ENCODE measurements at places on chromosomes 2 and 18.

- DNase-seq, result no peak
Measured at GRCh38 chr2:74077636-74078035, 70.1 kb downstream of the BOLA3 start.

DNA sequence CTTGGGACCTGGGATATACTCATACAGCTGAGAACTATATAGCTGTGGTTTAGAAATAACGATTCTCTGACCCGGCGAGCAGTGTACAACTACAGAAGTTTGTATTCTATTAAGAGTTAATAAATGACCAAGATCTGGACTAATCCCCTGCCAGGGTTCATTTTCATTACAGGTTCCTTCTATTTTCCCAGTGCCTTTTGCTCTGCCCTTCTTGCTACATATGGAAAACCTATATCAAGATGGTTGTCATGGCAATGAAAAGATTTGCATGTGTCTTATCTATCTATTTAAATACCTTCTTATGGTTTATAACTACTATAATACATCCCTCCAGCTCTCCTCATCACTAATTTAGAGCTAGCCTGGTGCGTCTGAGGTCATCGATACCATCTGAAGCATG lies 965.2 kb downstream of the BCL11A start:
- no peak for DNase-seq

GRCh38 chr18:44067186-44067585 lies 613.5 kb upstream of the SETBP1 start:
- no peak for DNase-seq

- no peak for DNase-seq
Measured at GRCh38 chr2:231190531-231191197, 7.8 kb upstream of the ARMC9 start.

GRCh38 chr2:9144617-9145016 lies 62.0 kb upstream of the ASAP2 start:
- no peak for DNase-seq

- DNase-seq, result no peak
Measured at GRCh38 chr18:35043207-35043606, 2.0 kb downstream of the MAPRE2 start.

- no peak for DNase-seq
Measured at GRCh38 chr2:39981883-39982311, 202.8 kb upstream of the THUMPD2 start.

Measured in NCI-H2171 (cell line).